ENCODE measurements at places on chromosomes 4 and X.

DNA sequence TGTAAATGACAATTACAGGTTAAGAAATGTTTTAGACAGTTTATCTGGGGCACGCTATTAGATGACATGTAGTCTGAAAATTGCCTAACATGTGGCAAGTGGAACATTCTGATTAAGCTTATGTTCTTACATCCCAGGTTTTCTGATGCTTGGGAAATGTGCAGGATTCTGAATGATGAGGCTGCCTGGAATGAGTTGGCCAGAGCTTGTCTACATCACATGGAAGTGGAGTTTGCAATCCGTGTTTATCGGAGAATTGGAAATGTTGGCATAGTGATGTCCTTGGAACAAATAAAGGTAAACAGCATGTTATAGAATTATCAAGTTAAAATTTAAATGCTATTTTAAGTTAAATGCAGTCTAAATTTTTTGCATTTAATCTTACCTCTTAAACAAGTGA, 49.3 kb downstream of the WDR19 start:
- no peak for DNase-seq

- DNase-seq: no peak
Observed at GRCh38 chr4:181848357-181848756, 394.8 kb upstream of the TENM3 start.

- DNase-seq: no peak
Observed at GRCh38 chr4:15104825-15105224, 102.5 kb downstream of the CPEB2 start.

GRCh38 chrX:83511208-83511607, 3.1 kb downstream of the POU3F4 start:
- DNase-seq: no peak

DNA sequence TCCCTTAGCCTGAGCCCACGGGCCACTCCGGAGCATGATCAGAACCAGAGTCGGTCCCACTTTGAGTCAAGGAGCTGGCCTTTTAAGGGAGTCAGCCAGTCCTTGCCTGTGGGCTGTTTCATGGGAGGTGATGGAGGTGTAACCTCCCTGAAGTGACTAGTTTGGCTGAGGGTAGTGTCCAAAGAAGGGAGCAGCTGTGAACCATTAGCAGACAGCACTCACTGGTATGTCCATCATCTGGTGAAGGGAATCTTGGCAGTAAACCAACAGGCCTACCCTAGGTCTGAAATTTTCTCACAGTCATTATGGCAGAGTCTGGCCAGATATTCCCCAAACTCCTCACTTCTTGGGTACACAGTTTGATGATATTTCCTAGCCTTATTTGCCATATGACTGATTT, 12.3 kb upstream of the REPS2 start:
- DNase-seq: no peak

GRCh38 chrX:69309074-69309792, 144.0 kb upstream of the PJA1 start:
- DNase-seq: no peak

DNA sequence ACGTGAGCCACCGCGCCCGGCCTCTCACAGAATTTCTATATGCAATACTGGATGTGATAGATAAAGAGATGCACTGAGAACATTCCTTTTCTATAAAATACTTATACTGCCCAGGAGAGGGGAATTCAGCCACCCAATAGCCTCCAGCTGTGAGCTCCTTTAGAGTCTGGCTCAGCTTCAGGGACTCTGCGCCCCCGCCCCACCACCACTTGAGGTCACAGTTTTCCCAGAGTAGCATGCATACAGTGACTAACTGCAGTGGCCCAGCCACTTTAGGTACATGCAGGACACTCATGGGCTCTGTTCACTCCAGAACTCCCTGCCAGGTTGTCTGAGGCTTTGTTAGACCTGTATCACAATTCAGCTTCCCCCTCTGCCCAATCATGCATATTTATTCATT, 144.4 kb upstream of the TET2 start:
- DNase-seq: no peak

DNA sequence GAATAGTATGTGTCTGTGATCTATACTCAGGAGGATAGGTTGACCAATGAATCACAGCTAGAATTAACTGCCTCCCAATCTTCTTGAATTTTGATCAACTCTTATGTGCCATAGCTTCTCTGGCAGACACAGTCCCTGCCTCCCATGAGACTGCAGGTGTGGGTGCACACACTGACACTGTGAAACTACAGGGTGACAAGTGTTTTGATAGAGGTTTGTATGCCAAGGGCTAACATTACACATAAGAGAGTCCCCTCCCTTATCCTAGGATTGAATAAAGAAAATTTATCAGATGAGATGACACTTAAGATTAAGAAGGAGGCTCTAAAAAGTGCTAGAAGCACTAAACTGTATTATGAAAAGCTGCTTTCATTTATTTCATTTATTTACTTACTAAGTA, 218.4 kb upstream of the BMP3 start:
- DNase-seq: no peak

DNA sequence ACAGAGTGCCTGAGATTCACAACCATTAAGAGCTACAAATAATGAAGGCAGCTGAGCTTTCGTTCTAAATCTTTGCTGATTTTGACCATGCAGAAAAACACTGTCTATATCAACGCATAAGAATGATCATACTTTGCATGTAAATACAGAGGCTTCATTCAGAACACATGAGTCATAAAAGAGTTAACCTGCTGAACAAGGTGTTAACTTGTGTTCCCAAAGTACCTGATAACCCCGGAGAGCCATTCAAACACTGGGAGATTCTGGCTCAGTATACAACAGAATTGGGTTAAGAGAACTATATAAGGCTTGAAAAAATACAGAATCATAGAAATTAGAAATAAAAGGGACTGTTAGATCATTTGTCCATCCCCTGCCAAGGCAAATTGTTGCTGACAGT, 964.3 kb upstream of the TENM3 start:
- DNase-seq: no peak

- DNase-seq: no peak
Observed at GRCh38 chrX:150405006-150405405, 41.9 kb downstream of the MAMLD1 start.

GRCh38 chr4:91222014-91222413, 1081.8 kb upstream of the GRID2 start:
- no peak for DNase-seq

DNA sequence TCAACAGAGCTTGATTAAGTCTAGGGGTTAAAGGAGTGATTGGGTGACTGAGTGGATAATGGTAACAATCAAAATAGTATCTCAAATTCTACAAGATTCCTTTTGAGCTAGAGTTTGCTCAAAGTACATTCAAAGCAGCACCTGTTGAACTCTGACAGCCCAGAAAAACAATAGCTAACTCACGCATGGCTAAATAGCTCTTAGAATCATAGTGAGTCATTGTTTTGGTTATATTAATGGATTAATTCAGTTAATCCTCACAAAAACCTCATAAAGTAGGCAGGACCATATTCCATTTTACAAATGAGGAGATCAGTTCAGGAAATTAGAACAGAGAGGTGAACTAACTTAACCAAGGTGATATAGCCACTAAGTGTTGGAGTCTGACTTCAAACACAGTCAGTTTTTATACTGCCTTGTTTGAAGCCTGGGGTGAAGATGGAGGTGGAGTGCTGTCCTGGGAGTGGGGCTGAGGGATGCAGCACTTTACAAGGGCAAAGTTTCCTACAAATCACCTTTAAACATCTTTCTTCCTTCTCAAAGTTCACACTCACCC, 35.9 kb upstream of the PPM1K start:
- DNase-seq: no peak

GRCh38 chr4:31275906-31276305, 555.7 kb downstream of the PCDH7 start:
- no peak for DNase-seq

DNA sequence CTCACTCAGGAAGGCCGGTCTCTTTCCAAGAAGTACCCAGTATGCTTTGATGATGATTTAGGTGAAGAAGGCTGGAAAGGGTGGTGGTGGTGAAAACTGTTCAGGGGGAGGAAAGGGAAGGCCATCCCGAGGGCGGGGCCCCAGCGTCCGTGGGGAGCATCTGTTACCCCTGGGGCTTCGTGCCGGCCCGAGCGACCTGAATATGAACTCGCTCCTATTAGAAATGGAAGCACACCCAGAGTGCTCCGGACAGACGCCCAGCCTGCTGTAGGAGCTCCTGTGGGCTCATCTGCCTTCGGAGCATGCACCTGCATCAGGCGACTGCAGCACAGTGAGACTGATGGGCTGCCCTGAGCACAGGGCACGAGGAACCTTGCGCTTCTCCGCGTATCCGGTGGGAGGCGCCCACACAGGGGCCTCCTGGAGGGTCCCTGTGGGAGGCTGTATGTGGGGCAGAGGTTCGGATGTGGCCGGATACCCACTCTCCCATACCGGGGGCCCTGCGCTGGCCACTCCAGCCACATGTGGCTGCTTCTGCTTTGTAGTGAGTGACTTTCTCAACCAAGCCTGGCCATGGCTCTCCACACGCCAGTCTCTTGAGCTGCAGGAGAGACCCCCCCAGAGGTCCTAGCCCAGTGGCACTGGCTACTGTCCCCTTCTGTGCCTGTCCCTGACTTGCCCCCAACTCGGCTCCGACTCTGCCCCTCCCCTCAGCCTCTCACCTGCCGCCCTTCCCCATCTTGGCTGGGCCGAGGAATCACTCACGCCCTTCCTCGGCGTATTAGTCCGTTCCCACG, 36.7 kb downstream of the FGFRL1 start:
- DNase-seq: no peak

GRCh38 chr4:187618701-187619281, 376.8 kb upstream of the ZFP42 start:
- DNase-seq: no peak

DNA sequence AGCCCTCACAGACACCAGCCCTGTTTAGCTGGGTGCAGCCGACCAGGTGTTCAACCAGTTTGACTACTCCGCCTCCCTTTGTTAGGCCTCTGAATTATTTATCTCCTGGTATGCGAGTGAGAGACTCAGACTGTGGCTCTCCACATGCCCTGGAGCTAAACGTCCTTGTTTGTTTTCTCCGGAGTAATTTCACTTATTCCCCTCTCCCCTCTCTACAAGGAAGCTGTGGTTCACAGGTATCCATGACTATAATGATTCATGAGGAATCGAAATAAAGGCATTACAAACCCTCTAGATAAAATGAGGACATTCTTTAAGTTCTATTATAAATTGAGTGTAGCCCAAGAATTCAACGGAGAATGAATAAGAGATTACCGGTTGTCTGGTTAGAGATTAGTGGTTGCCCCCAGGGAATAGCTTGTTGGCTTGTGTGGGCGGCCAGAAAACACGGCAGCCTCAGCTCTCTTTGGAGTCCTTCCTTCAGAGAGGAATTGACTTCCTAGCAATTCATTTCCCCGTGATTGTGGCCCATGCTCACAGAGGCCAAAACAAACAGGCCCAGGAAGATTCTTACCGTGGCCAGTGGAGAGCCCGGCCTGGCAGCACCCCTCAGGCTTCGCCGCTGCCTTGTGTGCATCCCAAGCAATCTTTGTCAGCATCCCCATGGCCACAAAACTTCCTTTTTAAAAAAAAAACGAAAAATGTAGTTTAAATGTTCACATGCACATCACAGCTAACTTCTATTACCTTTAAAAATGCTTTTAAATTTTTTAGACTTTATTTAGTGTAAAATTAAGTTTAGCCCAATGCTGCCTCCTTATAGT, 60.2 kb upstream of the CBR4 start:
- DNase-seq: no peak

- no peak for DNase-seq
Observed at GRCh38 chrX:134024686-134025377, 39.4 kb upstream of the GPC3 start.

- no peak for DNase-seq
Observed at GRCh38 chr4:40228497-40229365, 31.9 kb downstream of the RHOH start.

DNA sequence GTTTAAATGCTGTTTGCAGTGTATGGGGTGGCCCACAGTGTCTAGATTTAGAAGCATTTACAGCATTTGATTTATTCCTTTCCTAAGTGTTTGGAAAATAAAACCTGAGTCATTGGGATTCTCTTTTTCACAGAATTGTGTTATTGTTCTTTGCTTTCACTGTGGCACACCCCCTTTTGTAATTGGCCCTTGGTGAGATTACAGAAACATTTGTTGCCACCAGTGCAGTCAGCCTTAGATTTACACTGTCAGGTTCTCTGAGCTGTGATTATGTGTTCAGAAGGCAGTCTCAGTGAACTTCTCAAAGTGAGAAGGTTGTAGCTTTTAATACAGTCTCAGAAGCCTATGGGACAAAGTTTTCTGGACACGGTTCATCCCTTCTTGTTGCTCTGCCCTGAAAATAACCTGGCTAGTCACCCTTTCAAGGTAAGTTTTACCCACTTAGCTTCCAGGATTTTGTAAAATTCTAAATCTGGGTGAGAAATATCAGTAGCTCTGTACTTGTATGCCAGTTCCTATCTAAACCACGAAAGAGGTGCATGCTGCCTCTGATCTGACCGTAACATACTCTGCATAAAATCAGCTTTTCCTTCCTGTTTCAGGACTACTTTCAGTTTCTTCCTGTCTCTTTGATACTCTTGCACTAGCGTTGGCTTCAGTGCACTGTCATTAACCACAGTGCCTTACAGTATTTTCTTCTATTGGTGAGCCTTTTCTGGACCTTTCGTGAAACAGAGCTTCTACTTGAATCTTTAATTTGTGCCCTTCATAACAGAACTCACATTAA, 12.6 kb downstream of the RUFY3 start:
- peak; percentile 25 for DNase-seq
